Ascending aorta (tissue), 2 donors: ENCODE measurements at places on chromosomes 1 and 21.

DNA sequence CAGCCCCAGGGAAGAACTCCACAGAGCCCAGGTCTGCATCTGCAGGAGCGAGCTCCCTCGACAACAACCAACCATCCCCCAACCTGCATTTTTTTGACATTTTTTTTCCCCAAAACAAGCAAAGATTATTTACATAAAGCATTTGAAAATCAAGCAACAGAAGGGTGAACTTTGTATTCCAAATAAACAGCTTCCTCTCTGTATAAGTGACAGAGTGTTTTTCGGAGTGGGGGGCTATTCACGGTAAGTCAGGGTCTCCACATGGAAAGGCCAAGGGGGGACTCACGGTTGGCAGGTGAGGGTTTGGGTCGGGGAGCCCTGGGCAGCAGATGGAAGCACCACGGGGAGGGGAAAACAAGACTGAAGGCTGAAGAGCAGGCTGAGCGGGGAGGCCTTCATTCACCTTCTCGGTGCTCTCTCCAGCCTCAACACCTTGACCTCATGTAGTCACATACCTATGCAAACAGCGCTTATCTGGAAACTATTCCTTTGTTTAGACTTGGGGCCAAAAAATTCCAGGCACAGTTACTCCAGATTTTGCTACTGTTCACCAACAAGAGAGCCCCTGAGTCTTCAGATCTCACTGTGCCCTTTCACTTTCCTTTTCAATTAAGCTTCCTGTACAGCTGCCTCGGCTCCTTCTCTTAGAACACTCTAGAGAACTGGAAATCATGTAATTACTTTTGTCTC is 27.6 kb downstream of the C2CD2 start:
- no peak for DNase-seq

DNA sequence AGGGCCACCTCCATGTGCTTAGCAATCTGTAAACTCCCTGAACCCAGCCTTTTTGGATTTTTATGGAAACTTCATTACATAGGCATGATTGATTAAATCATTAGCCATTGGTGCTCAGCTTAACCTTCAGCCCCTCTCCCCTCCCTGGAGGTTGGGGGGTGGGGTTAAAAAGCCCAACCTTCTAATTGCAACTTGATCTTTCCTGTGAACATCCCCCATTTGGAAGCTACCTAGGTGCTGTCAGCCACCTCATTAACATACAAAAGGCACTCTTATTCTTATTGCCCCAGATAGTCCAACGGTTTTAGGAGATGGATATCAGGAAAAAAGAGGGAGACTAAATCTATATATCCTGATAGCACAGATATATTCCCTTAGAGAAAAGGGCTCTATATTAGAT is 424.0 kb upstream of the BEND5 start:
- no peak for DNase-seq

DNA sequence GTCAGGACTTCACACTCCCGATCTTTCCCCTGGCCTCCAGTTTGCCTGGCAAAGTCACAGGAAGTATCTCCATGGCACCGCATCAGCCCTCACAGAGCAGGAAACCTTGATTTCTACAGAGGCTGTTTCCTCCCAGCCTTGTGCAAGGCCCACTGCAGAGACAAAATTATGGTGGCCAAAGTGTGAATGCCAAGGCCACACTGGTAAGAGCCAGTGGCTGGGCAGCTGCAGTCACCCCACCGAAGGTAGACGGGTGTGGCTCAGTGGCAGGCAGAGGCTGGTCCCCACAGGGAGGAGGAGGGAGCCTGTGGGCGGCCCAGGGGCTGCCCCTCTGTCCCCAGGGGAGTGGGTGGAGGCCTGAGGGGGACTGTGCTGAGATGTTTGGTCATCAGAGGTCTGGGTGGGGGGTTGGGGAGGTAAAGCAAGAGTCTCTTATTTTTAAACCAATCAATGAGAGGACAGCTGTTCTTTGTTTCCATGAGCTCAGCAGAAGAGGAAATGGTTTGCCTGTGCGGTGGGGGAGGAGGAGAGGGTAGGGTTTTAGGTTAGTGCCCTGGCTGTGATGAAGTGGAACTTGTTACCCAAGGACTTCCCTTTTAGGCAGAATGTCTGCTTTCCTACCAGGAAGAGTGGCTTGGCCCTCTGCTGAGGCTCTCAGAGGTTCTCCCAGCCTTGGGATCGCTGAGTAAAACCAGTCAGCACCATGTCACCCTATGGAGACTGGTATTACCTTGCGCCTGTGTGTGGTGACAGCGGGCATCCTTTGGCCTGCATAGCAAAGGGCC is 18.0 kb upstream of the BTG2 start:
- DNase-seq: peak; percentile 64

DNA sequence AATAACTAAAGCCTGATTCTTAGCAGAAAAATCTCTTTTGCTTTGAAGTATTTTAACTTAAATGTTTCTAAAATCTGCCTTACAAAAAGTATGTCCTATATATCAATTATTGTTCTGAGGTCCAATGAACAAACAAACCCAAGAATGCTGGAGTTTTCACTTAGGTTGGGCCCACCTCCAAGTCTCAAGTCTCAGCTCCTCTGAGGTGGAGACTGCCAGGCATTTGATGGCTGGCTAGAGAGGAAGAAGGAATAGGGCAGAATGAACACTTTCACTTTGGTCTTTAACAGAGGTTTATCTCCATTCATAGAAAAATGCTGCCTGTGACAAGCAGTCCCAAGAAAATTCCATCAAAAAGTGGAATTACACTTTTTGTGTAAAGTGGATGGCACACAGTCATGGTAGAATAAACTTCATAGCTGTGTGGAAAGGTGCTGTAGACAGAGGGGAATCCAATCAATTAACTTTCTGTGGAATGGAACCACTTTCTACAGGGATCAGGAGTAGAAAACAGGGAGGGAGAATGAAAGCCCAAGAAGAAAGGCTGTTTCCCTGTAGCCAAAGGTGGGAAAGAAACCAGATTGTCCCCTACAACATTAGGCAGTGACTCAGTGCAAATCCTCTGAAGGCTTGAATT is 349.4 kb upstream of the RUNX1 start:
- DNase-seq: no peak
